Uterus (tissue), 4 donors: ENCODE measurements at places on chromosomes 7 and 10.
A peak's percentile ranks its signal among the peaks of the same experiment; 100 is the strongest.

- no peak for DNase-seq
Observed at GRCh38 chr7:143252006-143252405, 11.2 kb upstream of the GSTK1 start.

DNA sequence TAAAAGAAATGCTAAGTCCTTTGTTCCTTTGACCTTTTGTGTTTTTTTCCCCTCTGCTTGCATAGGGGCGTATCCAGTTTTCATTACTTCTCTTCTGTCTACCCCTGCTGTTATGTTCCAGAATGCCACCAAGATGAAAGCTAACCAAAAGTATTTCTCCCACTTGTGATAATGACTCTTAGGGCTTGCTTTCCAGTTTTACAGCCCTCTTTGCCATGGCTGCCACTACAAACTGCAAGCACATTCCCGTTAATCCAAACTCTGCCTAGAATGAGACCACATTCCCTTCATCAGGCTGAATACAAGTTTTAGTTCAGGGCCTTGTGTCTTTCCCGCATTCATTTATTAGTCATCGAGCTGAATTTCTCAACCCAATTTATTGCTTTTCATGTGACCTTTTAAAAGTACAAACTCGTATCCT lies 23.6 kb upstream of the CD36 start:
- DNase-seq = no peak

- no peak for DNase-seq
Observed at GRCh38 chr7:71488308-71488707, 356.4 kb downstream of the GALNT17 start.

DNA sequence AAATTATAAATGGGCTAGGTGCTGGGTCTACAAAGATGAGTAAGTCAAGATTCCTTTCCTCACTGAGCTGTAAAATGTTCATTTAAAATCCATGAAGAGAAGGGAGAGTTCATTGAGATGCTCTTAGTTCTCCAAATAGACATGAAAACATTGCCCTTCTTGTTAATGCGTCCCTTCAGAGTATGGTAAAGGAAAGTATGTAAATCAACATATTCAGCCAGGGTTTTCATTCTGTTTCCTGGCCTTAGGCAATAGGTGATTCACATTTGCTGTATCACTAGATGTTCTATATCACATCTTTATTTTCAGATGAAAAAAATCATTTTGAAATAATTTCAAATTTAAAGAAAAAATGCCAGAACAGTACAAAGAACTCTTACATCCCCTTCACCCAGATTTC lies 5.4 kb downstream of the ANKIB1 start:
- DNase-seq = no peak

DNA sequence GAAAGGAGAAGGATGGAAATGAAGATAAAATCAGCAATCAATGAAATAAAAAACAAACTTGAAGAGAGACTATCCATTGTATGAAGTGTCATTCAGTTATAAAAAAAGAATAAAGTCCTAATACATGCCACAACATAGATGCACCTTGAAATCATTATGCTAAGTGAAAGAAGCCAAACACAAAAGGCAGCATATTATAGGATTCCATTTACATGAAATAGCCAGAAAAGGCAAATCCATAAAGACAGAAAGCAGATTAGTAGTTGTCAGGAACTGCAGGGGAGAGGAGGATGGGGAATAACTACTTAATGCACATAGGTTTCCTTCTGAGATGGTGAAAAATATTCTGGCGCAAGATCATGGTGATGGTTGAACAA lies 6.6 kb upstream of the PON1 start:
- DNase-seq = no peak

GRCh38 chr7:24728503-24729364 lies 28.5 kb downstream of the GSDME start:
- DNase-seq = peak; percentile 62

- DNase-seq = no peak
Observed at GRCh38 chr7:75048435-75049379, 24.9 kb downstream of the RCC1L start.

DNA sequence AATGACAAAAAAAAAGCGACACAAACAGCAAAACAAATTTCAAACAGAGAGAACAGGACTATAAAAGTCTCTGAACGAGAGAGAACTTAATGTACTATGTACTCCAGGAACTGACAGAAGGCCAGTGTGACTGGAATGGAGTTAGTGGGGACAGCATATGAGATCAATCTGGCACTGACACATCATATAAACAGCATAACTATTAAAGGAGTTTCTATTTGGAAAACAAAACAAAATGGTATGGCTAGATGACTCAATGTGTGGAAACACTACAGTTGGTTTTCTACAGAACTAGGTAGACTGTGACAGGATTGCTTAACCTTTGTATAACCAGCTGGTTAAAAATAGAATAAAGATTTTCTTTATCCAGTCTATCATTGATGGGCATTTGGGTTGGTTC lies 232.9 kb upstream of the KAT6B start:
- no peak for DNase-seq

DNA sequence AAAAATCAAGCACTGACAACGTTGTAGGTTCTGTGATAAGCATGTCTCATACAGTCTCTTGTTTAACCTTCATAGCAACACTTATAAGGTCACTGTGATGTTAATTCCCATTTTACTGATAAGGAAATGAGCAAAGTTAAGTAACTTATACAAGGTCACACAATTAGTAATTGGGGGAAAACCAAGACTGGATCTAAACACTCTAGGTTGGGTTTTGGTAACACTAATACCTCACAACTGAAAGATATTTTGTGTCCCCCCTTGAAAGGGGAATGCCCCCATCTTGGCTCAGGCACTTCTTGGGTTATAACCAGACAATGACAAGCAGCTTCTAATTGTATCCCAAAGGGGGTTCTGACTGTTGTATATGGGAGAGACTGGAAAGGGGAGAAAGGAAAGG lies 36.0 kb upstream of the ABCB4 start:
- no peak for DNase-seq

DNA sequence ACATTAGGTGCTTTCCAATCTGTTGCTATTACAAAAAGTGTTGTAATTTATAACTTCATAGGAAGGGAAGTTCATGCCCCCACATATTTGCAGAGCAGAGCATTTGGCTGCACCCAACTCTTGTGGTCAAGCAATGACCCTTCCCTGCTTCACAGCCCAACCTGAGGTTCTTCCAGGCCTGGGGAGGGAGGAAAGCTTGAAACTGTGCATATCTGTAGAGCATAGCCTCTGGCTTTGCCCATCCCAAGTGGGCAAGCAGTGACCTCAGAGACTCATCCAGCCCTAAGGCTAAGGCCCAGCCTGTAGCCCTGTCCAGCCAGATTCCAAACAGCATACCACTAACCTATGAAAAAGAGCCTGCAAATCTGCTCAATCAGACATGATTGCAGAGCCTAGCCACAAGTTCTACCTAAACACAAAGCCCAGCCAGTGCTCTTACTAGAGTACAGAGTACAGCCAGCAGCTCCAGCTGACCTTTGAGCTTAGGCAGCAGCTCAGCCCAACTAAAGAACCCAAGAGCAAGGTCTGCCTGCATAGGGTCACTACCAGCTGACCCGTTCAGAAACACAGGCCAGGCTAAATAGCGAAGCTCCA lies 14.4 kb upstream of the GSTK1 start:
- DNase-seq = no peak

DNA sequence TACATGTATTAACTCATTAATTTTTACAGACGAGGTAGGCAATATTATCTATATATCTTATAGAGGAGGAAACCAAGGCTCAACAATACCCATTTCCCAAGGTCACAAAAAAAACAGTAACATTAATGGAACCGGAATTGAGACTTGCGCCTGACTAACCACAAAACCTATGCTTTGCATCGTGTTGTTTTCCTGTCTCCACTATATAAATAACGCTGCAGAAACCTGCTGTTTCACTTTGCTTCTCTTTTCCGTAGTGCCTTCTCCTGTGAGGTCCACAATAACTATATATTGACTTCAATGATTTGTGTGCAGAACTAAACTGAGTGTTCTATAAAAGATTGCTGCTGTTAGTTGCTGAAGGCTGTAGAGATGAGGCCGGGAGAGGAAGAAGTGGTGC lies 97.7 kb upstream of the RPA3 start:
- DNase-seq = no peak

DNA sequence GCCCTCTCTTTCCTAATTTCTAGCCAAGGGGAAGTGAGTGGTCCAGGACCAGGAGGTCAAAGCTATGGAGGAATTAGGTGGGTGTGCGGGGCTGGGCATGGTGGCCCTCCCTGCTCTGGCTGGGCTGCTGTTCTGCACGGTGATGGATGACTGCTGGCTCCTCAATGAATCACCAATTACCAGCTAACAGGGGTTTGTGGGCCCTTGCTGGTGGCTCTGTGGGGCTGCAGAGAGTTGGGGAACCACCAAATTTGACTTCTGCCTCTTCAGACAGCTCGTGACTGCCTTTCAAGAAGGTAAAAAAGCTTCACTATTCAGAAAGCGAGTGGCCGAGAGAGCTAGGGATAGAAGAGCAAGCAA lies 35.0 kb upstream of the HABP2 start:
- DNase-seq = no peak

GRCh38 chr7:100835903-100836811 lies 8.8 kb upstream of the EPHB4 start:
- DNase-seq = peak; percentile 85

- no peak for DNase-seq
Observed at GRCh38 chr10:106913348-106913747, 251.2 kb downstream of the SORCS1 start.
